ENCODE measurements at places on chromosomes 13 and 19. TPM values are rescaled to one million over a fixed set of nuclear protein-coding genes. Genes with fewer than 3 reads are reported as not detected.

Gene NPAS1
- 1.1 TPM for total RNA-seq

Gene RANBP3
- total RNA-seq = 28.7 TPM

Gene CASP14
- total RNA-seq = 0.72 TPM

Gene NANOS3
- 0.96 TPM for total RNA-seq

Gene STOML3
- total RNA-seq = not detected

Gene TEX30
- total RNA-seq = 10.2 TPM

Gene ZNF565
- total RNA-seq = 4.6 TPM

Gene SIRT6
- total RNA-seq = 28.0 TPM

Gene CYP2F1
- total RNA-seq = not detected

Gene ZNF296
- total RNA-seq = 0.48 TPM

Gene TEAD2
- 35.2 TPM for total RNA-seq

Gene ERICH6B
- total RNA-seq = not detected

Gene NLRP5
- total RNA-seq = not detected

Gene ATP5F1D
- total RNA-seq = 13.9 TPM

Gene NCAN
- not detected for total RNA-seq

Gene DIRAS1
- under 0.01 TPM for total RNA-seq

Gene C5AR2
- not detected for total RNA-seq

Gene FXYD7
- total RNA-seq = not detected

Gene FGF14
- not detected for total RNA-seq

Gene LGALS7B
- total RNA-seq = 4,166 TPM

Gene PTH2
- total RNA-seq = not detected

Gene IGFL2
- 0.48 TPM for total RNA-seq

Gene NLRP9
- not detected for total RNA-seq

Gene APOC4
- total RNA-seq = not detected

Gene GRIK5
- total RNA-seq = under 0.01 TPM

Gene PCDH17
- not detected for total RNA-seq

Gene CRB3
- total RNA-seq = 79.0 TPM

Gene PTGIR
- total RNA-seq = not detected

Gene DMKN
- 75.0 TPM for total RNA-seq
